T1000 (cell line): ENCODE measurements at places on chromosomes 12 and 14.

GRCh38 chr12:16606201-16606849 lies 363 bp upstream of the LMO3 start:
- DNase-seq: no peak

DNA sequence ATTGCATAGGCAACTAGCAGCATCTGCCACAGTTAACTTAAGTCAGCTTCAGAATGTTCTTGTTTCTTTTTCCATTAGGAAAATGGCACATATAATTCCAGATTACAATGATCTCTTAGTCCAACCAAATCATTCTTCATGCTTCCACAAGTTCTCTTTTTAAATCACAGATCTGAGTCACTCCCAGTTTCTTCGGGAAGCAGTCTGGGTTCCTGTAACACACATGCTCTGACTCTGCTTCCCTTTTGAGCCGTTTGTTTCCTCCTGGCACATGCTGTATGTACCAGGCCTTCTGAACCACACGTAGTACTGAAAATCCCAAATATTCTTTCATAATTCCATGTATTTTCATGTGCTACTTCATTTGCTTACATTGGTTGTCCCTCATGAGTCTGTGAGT lies 388.8 kb upstream of the PDE3A start:
- no peak for DNase-seq

DNA sequence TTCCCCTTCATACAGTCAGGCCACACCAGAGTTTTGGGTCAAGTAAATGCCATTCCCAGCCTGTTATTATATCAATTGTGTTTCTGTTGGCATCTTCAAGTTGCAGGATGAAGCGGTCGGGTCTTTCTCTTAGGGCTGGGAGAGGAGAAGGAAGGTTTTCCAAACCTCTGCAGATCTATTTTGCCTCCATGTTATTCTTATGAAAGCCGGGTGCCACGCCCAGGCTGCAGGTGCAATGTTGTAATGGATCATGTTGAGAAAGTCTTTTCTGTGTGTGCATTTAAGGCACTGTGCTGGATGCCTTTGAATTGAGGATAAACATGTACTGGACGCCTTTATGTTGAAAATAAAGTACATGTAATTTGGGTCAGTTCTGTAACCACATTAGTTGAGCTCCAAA lies 164.4 kb upstream of the HIF1A start:
- DNase-seq: no peak

DNA sequence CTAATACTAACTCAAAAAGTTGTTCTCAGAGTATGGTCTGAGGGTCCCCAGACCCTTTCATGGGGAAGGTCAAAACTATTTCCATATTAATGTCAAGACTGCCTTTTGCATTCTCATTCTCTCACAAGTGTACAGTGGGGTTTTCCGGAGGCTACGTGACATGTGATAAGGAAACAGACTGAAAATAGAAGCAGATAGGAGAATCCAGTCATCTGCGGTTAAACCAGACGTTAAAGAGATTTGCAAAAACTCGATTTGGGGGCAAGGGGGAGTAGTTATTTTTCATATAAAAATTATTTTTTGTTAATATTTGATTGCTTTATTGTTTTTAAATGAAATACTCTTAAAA lies 1.0 kb upstream of the NAP1L1 start:
- DNase-seq: no peak

- no peak for DNase-seq
These were observed 19.2 kb downstream of the MTHFD1 start for GRCh38 chr14:64407329-64407728.

GRCh38 chr14:71478542-71478941 lies 453.7 kb upstream of the RGS6 start:
- no peak for DNase-seq

GRCh38 chr12:95626854-95627253 lies 75.6 kb upstream of the USP44 start:
- no peak for DNase-seq

- no peak for DNase-seq
These were observed 95.1 kb upstream of the GRIN2B start for GRCh38 chr12:14076538-14076937.

DNA sequence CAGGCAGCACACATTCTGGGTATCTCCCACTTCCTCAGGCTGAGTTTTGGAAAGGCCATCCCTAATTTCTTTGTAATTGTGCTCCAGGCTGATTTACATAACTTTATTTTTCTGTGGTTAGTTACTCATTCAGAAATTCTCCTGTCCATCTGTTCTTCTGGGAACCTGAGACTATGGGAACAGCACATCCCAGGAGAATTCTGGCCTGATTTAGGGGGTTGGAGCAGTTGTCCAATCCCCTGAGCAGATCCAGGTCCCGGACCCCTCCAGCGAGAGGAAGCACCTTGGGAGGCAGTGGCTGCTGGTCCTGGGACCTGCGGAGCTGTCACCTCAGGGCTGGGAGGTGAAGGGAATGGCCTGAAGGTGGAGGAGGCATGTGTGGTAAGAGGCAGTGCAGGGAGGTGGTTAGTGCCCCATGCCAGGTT lies 40.4 kb downstream of the TSPAN9 start:
- peak; percentile 63 for DNase-seq

DNA sequence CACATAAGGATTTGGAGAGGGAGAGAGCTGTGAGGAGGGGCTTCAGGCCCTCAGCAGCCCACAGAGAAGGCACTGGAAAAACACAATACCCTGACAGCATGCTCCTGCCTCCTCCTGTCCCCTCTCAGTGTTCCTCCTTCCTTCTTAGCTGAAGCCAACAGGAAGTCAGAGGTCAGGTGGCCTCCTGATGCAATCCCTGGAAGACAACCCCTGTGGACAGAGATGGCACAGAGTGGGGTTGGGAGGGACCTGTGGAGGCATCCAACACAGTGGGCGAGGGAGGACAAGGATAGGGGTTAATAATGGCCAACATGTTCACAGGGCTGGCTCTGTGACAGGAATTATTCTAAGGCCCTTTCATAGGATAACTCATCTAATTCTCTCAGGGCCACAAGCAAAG lies 15.4 kb upstream of the IFI27L2 start:
- no peak for DNase-seq

- DNase-seq: no peak
These were observed 49.2 kb downstream of the SH2B3 start for GRCh38 chr12:111454716-111455447.

DNA sequence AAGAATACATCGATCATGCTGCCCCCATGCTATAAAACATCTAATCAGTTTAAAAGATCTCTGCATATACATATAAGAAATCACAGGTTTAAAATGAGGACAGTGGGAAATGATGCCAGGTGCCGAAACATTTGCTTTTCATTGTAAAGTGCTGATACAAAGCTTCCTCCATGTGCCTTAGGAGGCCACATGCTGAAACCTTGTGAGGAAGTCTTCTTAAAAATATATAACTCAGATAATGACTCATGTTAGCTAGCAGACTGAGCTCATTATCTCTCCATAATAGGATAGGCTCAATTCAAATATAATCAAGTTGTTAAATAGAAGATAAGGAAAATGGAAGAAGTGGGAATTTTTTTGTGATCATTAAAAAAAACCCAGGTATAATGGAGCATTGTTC lies 65.9 kb downstream of the RFX4 start:
- DNase-seq: no peak

- DNase-seq: no peak
These were observed 198.1 kb downstream of the DAD1 start for GRCh38 chr14:22390824-22391461.

GRCh38 chr12:116556964-116557698 lies 2.0 kb upstream of the MAP1LC3B2 start:
- DNase-seq: no peak
